CD4-positive, alpha-beta T cell (primary cell): ENCODE measurements at places on chromosomes 2 and 18. TPM values are rescaled to one million over a fixed set of nuclear protein-coding genes. Genes with fewer than 3 reads are reported as not detected.

Gene AFF3
- total RNA-seq: 15.7 TPM

Gene PTCD3
- total RNA-seq: 154 TPM

Gene GALNT5
- total RNA-seq: not detected

Gene FOXD4L1
- total RNA-seq: not detected

Gene EIPR1
- total RNA-seq: 11.0 TPM

Gene RNF152
- total RNA-seq: 0.60 TPM

Gene TMEM17
- total RNA-seq: not detected

Gene CYP27A1
- not detected for total RNA-seq
